ENCODE measurements at places on chromosomes 3 and 15.

GRCh38 chr3:37833302-37834186, 28.1 kb upstream of the CTDSPL start:
- no peak for DNase-seq

- no peak for DNase-seq
These were observed 28.2 kb upstream of the RSL24D1 start for GRCh38 chr15:55224892-55225291.

GRCh38 chr15:63043335-63044076, 959 bp downstream of the TPM1 start:
- peak; percentile 3 for DNase-seq

- no peak for DNase-seq
These were observed 45.8 kb upstream of the ATP13A3 start for GRCh38 chr3:194532591-194532990.

DNA sequence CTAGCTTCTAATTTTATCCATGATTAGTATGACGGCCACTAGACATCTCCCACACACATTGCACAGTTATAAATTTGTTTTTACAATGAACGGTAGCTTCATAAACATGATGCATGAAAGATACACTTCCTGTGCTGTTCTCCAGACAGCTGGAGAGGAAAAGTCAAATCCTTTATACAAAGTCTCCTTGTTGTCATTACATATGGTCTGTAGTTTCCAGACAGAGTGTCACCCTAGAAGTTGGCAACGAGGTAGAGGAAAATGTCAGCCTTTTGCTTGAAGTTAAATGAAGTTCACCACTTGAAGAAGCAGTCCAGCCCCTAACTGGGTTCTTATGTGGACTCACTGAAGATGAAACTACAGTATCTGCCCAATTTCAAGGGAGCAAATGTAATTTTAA, 253.0 kb upstream of the P2RY1 start:
- no peak for DNase-seq

DNA sequence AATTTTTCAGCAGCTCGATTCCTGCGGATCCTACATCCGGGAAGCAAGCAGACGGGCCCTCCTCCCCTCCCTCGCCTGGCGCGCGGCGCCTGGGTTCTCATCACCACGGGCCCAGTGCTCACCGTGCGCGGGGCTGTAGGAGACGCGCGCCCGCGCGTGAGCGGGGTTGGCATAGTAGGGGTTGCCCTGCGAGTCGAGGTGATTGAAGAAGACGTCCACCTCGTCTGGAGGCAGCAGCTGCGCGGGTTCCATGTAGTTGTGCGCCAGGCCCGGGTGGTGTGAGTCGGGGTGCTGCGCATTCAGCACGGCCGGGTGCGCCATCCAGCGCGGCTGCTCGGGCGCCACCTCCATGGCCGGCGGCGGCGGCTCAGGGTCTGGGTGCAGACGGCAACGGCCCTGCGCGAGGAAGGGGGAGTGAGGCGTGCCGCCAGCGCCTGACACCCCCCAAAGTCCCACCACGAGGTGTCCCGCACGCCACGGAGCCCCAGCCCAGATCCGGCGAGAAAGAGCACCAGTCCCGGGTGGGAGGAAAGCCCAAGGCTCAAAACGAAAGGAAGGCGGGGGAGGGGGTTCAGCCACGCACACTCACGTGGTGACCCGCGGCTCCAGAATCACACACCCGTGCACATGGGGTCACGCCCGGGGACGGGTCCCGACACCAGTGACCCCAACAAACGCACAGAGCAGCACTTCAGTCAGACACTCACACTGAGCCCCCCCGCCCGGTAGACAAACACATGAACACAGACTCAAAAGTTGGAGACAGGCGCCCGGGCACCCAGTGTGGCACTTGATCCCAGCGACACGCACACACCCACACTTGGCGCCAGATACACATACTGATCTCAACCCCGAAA, 6.1 kb downstream of the GATA2 start:
- peak; percentile 27 for DNase-seq

DNA sequence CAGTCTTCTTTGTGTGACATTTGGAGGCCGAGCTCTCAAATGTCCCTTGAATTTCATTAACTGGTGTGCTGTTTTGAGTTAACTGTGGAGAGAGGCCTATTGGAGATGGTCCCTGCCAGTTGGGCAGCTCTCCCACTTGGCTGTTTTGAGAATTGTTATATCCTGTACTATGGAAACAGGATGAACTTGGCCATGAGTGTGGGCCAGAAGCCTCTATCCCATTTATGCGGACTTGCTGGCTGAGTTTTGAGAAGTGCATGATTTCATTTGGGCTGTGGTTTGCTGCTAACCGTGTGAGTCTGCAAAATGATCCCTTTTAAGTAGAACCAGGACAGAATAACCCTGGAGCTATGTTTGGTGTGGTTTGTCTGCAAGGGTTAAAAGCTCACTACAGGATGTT, 366.0 kb downstream of the PTPRG start:
- DNase-seq = no peak

All from DMS79 treated with DMSO at 0.1 percent for 48 hours (cell line).